CD4-positive, CD25-positive, alpha-beta regulatory T cell (primary cell): ENCODE measurements at places on chromosomes 12 and 14.

DNA sequence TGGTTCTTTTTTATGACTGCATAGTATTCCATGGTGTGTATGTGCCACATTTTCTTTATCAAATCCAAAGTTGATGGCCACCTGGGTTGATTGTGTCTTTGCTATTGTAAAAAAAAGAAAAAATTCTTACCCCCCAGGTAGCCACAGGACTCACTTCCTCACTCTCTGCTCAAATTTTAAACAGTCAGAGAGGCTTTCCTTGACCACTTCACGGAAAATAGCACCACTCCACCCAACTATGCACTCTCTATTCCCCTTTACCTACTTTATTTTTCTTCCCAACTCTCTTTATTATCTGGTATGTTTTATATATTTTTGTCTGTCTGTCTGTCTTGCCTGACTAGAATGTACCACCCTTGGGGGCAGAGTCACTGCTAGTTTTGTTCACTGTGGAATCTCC lies 205.3 kb downstream of the BTG1 start:
- no peak for DNase-seq

GRCh38 chr14:92603309-92604242 lies 90.0 kb downstream of the RIN3 start:
- peak; percentile 8 for DNase-seq

- no peak for DNase-seq
Measured at GRCh38 chr12:110367181-110367864, 36.2 kb downstream of the ANAPC7 start.

DNA sequence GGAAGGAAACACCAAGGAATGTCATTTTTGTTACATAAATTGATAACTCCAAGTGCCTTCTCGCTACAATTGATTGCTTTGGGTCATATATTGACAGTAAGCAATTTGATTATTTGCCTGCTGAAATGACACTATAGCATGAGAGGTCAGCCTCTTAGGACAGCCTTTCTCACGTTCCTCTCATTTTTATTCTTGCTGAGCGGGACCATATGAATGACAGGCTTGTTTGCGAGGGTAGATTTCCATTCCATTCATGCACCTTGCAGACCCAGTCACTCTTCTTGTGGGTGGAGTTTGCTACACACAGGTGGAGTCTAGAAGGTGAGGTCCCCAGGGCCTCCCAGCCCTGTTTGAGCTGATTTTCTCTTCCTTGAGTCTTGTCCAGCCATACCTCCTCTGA lies 27.3 kb downstream of the DAAM1 start:
- DNase-seq: no peak

DNA sequence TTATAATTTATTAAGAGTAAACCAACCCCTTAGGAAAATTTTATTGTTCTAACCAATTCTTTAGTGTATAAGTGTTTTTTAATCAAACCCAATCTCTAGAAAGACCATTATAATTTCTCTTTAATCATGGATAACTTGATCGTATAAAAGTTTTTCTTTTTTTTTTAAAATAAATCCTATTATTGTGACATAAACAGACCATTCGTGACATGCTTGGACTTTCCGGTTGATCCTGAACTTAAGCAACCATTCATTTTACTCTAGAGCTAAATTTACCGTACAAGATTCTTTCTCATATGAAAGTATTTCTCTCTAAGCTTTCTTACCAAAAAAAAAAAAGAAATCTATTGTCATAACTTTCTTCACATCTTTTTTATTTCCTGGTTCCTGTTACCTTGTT lies 32.6 kb upstream of the SLC38A4 start:
- no peak for DNase-seq

DNA sequence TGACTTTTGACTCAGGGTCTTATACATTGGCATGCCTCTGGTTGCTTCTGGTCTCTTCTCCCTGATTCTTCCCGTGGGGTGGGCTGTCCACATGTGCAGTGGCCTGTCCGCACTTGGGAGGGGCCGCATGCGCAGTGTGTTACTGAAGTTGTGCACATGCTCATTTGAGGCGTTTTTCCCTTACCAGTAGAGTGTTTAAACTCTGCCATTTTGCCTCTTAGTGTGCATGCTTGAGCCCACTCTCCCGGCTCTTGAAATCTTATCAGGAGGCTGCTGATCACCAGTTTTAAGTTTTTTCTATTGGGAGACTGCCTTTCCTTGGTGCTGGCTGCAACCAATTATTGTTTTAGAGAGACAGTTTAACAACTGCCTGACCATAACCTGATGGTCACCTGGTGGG lies 32.1 kb upstream of the HECTD1 start:
- no peak for DNase-seq
